Kidney epithelial cell (primary cell): ENCODE measurements at places on chromosomes 4 and X.

DNA sequence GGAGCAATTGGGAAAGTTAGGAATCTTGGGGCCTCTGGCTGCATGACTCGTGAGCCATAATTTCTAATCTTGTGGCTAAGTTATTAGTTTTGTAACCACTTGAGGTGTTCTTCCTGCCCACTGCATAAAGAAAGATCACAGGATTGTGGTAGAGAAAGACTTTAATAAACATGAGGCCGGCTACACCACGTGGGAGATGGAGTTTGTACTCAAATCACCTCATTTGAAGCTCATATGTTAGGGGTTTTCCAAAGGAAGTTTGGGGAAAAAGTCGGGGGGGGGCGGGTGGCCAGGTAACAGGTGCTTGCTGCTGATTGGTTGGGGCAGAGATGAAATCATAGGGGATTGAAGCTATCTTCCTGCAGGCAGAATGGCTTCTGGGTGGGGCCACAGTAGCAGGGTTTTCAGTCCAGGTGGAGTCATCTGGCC is 287.8 kb downstream of the ZNF674 start:
- DNase-seq, result no peak

- no peak for DNase-seq
Measured at GRCh38 chrX:21412883-21413282, 38.7 kb downstream of the CNKSR2 start.

- DNase-seq, result no peak
Measured at GRCh38 chr4:158411269-158411668, 110.4 kb upstream of the RXFP1 start.

DNA sequence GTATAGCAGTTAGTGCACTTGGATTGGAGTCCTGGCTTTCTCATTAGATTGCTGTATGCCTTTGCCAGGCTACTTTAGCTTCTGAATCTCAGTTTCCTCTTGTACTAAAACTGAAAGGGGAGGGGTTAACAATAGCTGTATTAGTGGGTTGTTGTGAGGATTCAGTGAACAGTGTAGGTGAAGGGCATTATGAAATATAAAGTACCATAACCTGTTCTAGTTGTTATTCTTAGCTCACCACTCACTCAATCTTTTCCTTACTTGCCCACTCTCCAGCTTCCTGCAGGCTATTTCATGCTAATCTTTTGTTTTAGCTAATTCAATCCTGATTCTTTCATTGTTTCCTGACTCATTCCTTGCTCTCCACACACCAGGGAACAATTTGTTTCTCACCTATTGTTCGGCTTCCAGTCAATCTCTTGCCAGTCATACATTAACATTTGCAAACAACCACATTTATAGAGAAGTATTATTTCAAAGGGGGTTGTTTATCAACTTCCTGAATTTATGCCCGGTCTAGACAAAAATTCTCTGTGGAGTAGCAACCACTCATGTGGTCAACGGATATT is 50.6 kb upstream of the EDA start:
- no peak for DNase-seq

- no peak for DNase-seq
Measured at GRCh38 chr4:25481648-25482047, 104.6 kb downstream of the ANAPC4 start.

GRCh38 chr4:75565481-75565880 is 9.6 kb downstream of the ODAPH start:
- no peak for DNase-seq

DNA sequence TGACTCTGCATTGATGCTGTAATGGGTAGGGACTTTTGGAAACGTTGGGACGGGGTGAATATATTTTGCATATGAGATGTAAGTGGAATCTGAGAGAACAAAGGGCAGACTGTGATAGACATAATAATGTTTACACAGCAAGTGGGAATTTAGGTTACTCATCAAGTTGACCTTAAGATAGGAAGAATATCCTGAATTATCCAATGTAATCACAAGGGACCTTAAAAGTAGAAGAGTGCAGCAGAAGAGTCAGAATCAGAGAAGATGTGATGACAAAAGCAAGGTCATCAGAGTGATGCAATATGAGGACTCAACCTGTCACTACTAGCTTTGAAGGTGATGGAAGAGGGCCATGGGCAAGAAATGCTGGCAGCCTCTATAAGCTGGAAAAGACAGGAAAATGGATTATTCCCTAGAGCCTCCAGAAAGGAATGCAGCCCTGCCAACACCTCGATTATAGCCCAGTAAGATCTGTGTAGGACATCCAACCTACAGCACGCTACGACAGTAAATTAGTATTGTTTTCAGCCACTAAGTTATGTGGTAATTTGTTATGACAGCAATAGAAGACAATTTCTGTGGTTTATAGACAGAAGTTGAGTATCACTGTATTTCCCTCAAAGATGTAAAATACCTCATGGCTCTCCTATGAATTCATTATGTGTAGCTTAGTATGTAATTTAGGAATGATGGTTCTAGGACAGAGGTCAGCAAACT is 26.4 kb downstream of the MORC4 start:
- no peak for DNase-seq

DNA sequence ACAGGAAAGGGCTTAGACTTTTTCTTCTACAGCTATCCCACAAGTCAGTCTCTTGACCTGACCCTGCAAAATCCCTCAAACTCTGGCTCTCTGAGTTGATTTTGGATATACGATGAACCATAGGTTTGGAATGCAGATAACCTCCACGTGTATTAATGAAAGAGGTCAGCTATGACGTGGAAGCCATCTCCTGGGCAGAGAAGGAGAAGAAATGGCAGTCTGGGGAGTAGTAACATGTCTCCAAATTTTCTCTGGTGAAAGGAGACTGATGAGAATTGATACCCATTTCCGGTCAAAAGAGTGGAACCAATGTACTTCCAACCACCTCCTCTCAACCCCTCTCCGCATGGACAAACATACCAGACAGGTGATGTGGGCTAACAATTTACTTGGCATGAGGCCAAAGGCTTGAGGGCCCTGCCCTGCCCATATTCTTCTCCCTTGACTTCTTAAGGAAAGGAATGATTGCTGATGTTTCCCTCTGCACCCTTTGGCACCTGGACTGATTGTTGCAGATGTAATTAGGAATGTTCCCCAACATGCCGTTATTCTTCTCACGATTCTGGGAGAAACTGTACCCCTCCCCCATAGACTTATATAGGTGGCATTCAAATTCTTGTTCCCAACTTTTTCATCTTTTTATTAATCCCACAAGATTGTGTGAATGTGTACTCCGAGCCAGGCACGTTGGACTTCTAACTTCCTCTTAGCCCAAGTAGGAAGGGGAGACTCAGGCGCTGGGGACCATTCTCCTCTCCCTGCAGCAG is 580 bp upstream of the PLS3 start:
- no peak for DNase-seq

- DNase-seq, result peak; percentile 28
Measured at GRCh38 chr4:102663073-102663472, 97.7 kb downstream of the MANBA start.

- DNase-seq, result no peak
Measured at GRCh38 chr4:45349859-45350258, 623.5 kb upstream of the GNPDA2 start.

GRCh38 chr4:38385093-38386004 is 278.6 kb upstream of the KLF3 start:
- DNase-seq, result no peak

DNA sequence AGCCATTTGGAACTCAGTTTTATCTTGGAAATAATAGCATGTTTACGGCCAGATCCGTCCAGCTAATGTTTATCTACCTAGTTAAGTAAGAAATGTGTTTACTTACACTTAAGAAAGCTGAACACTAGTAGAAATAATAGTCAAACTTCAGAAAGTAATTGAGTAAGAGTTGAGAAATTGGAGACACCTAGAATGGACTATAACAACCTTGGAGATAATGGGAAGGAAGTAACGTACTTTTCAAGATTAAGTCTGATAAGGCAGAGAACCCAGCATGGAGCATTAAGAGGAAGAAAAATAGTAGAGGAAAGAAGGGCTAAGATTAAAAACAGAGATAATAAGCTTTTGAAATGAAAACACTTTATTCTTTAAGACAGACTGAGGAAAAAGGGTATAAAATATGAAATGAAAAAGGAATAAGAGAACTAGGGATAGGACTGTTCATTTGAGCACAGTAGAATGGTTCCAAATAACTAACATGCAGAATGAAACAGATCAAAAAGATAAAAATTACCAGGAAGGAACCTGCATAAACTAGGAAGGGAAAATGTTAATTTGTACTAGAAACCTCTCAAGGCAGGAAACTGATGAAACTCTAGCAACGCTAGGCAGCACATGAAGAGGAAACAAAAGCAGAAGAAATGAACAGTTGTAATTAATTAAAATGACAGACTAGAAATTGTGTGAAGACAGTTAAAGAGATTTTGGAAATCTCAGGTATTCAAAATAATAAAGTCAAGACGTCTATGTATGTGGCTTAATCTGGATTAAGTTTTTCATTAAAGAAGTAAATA is 71.7 kb downstream of the FBXW7 start:
- DNase-seq, result no peak

GRCh38 chrX:64182208-64182607 is 23.3 kb downstream of the AMER1 start:
- no peak for DNase-seq

- no peak for DNase-seq
Measured at GRCh38 chrX:109966246-109966645, 36.7 kb upstream of the TMEM164 start.
